ENCODE measurements at places on chromosomes 6 and 20. TPM values are rescaled to one million over a fixed set of nuclear protein-coding genes. Genes with fewer than 3 reads are reported as not detected.

Gene BEND6
- 0.28 TPM for total RNA-seq

Gene PRRT1
- not detected for total RNA-seq

Gene MTCH1
- 169 TPM for total RNA-seq

Gene TREM2
- total RNA-seq, result 7.9 TPM

Gene PRRC2A
- 119 TPM for total RNA-seq

Gene GNRH2
- total RNA-seq, result not detected

Measured in airway epithelial cell (primary cell).